Fibroblast of the aortic adventitia (primary cell): ENCODE measurements at places on chromosomes 2 and 18.
A peak's percentile ranks its signal among the peaks of the same experiment; 100 is the strongest.

GRCh38 chr18:5721924-5722323, 173.4 kb downstream of the TMEM200C start:
- no peak for DNase-seq

DNA sequence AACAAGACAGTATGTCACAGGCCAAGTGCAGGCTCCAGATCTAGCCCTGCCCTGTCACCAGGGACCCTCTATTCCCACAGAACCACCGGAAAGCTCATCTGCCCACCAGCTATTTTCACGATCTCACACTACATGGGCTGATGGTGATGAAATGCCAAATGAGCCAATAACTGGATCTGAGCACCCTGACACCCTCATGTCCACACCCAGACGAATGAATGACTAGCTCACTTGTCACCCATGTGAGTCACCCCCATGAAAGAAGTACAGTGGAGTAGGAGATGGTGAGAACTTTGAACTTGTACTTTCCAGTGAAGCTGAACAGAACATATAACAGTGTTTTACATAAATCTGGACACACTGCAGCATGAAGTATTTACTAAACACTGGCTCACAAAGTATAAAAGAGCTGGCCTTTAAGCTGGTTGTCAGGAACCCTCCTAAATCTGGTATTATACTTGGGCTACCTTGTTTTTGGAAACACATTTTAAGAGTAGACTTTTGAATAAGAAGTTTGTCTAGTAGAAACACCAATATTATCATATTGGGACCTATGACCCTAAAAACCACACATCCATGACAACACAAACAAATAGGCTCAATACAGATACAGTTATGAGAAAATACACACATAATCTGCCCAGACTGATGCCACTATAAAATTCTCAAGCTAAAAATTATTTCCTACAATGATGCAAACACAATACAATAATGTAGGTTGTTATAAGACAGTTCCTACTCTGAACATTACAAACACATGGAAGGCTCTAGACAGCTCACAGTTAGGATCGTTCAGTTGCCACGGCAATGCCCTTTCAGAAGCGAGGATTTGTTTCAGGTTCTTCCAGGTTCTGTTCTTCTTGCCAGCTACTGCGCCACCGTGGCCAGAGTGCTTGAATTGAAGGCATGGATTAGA, 19.0 kb downstream of the INO80C start:
- DNase-seq, result peak; percentile 59

GRCh38 chr18:40576507-40577115, 1378.4 kb upstream of the PIK3C3 start:
- DNase-seq, result no peak

DNA sequence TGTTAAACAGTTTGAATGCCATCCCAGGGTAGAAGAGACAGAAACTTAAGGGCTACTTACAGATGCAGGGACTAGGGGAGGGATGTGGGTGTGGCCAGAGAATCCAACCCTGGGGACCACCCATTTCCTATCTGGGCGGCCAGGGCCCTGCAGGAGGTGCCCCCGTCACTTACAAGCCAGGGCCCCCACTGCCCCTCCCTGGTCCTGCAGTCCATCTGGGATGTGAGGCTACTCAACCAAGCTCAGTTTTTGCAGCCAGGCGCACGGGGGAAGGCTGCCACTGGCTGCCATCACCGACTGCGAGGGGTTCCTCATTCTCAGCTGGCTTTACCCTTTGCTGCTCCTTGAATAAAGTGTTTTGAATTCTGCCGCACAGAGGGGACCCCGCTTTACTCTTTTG, 42.1 kb downstream of the RRM2 start:
- DNase-seq, result no peak

GRCh38 chr2:183009249-183009899, 28.9 kb downstream of the NCKAP1 start:
- DNase-seq, result no peak

- peak; percentile 63 for DNase-seq
Measured at GRCh38 chr2:109128616-109129355, at the start of gene SH3RF3. Gene SH3RF3, plus strand, starts transcription at chr2:109129205.

DNA sequence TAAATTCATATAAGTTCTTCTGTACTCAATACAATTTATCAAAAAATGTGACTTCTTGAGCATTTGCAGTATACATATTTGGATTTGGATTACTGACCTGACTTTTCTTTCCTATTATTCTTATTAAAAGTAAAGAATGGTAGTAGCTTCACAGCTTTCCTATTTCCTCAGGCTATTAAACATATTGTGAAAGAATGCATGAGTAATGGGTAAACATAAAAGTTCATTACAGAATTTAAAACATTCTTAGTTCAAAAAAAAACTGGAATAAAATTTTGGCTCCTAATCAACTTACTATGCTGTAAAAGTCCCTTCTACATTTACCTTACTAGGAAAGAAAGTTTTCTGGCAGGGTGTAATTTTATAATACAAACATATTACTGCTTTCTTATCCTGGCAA, 27.3 kb upstream of the C2orf66 start:
- DNase-seq, result peak; percentile 10

- DNase-seq, result no peak
Measured at GRCh38 chr2:210267698-210268097, 42.5 kb upstream of the ACADL start.

- DNase-seq, result no peak
Measured at GRCh38 chr2:41160439-41160838, 708.5 kb upstream of the SLC8A1 start.

GRCh38 chr18:60112369-60112768, 212.6 kb downstream of the PMAIP1 start:
- DNase-seq, result no peak

GRCh38 chr2:236262238-236262637, 2.0 kb downstream of the ASB18 start:
- DNase-seq, result no peak

- no peak for DNase-seq
Measured at GRCh38 chr2:237202288-237203030, 116.8 kb downstream of the COPS8 start.

DNA sequence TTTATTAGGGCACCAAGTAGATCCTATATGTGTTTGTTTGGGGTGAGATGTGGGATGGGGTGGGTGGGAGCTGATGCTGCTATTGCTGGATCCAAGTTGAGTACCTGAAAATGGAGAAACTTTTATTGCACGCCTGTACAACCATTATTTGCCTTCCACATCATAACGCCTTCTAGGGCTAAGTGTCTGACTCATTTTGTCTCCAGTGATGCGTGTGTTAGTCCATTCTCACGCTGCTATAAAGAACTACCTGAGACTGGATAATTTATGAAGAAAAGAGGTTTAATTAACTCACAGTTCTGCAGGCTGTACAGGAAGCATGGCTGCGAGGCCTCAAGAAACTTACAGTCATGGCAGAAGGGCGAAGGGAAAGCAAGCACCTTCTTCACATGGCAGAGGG, 58.2 kb downstream of the KDM3A start:
- DNase-seq, result no peak

DNA sequence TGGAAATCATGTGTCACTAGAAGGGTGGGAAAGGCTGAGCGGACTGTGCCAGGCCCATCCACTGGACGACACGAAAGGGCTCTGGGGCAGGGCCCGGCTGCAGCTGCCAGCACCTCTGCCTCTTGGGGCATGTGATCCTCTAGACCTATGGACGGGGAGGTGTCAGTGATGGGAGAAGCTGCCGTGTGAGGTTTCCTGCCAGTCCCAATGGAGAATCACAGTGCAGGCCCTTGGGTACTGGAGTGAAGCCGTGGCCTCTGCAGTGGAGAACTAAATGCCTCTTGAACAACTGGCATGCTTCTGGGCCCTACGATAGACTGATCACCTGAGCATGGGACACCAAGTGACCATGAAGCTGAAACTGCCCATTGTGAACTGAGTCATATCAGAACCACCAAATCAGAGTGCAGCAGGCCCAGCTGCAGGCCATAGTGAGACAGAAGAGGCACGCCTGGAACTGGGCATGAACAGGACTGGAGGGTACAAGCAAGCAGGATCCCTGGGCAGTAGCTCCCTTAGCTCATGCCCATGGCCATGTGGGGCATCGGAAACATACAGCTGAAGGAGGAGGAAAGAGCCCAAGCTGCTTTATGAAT, 18.8 kb upstream of the RHOB start:
- no peak for DNase-seq

- DNase-seq, result no peak
Measured at GRCh38 chr2:8535821-8536685, 145.8 kb upstream of the ID2 start.
